Activated T-helper 1 cell treated with anti-CD3 and anti-CD28 coated beads, Interleukin-2, amount 50 U/mL, for 16 hours (primary cell): ENCODE measurements at places on chromosomes 7 and 10.

- DNase-seq, result no peak
Observed at GRCh38 chr7:28395831-28396230, 16.5 kb upstream of the CREB5 start.

- no peak for DNase-seq
Observed at GRCh38 chr10:79381804-79382221, 34.5 kb downstream of the PPIF start.

DNA sequence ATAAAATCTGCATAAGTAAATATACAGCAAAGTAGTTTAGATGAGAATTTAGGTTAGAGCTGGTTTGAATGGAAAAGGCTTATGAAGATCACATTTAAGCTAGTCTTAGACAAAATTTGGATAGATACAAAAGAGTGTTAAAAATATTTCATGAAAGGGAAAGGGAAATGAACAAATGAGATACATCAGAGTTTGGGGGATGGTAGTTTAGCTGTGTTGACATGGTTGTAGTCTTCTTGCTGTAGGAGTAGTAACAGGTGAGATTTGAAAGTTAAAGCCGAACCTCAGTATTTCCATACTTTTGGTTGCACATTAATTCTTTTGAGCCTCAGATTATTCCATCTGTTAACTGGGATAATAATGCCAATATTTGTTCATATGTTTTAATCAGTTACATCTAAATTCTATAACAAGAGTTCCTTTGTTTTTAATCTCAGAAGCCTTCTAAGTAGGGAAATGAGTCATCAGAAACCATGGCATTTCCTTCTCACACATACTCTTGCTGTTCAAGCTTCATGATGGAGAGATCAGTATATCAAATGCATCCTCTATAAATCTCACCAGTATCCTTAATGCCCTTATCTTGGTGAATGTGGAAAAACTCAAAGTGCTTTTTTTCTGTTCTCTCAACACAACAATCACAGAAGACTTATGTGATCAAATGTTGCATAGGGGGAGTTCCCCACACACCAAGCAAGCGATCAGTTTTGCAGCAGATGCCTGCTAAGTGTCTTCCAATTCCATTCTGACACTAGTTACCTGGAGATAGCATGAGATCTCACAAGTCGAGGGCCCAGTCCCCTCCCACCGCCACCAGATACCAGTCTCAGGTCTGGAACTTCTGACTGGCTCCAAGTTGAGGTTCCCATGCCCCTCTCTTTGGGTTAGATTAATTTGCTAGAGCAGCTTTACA lies 84.7 kb downstream of the MAPK8 start:
- no peak for DNase-seq

- no peak for DNase-seq
Observed at GRCh38 chr7:158255558-158255957, 332.1 kb downstream of the PTPRN2 start.

DNA sequence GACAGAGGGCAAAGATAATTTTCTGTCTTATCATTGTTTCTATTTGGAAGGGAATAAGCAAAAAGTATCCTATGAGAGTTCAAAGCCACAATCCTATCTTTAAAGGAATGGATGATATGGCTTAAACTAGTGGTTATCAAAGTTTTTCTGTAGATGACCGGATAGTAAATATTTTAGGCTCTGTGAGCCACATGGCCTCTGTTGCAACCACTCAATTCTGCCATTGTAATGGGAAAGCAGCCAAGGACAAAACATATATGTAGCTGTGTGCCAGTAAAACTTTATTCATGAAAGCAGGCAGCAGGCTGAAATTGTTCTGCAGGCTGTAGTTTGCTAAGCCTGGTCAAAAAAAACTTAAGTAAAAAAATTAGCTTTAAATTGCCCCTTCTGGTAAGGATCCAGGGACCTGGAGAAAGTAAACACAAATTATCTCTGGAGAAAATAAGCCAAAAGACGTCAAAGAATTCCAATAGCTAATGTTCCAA lies 73.3 kb downstream of the THSD7A start:
- no peak for DNase-seq

DNA sequence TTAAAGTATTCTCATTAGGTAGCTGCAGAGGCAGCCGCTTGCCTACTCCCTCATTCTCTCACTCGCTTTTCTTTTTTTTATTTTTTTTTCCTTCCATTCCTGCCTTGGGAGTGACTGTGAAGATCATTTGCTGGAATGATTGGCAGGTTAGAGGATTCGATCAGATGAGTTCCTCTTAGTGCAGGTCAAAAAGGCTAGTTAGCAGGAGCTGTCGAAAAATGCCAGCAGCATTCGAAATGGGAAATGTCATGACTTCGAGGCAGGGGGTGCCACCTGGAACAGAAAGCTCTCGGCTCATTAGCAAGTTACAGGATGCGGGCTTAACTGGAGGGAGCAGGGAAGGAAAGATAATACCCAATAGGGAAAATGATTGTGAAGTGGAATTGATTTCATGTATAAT lies 137.5 kb upstream of the FZD1 start:
- no peak for DNase-seq

DNA sequence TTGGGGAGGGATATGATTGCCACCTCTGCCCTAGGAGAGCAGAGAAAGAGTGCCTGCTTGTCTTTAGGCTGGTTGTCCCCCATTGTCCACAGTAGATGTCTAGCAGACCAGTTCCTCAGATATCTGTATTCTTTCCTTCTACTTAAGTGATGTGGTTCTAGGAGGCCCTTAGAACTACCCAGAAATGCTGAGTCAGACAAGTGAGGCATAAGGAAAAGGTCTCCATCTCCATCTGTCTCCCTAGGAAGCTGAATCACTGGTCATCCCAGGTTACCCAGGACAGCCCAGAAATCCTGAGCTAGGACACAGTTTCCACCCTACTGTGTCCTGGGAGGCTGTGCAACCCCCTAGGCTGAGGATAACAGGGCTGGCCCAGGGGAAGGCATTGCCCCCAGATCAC lies 93.4 kb upstream of the INHBA start:
- DNase-seq, result no peak

DNA sequence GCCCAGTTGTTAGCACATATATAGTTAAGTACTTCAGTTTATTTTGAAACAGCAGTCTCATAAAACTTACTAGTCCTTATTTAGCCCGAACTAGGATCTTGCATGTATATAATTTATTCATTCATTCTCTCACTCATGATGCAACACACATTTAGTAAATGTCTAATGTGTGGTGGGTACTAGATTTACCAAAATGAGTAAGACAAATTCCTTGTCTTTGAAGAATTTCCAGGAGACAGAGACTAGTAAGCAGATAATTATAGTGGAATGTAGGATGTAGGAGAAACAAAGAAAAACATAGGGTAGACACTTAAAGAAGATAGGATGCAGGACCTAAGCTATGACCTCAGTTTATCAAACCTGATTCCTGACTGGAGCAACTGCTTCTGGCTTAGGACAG lies 120.2 kb upstream of the AMPH start:
- DNase-seq, result no peak

DNA sequence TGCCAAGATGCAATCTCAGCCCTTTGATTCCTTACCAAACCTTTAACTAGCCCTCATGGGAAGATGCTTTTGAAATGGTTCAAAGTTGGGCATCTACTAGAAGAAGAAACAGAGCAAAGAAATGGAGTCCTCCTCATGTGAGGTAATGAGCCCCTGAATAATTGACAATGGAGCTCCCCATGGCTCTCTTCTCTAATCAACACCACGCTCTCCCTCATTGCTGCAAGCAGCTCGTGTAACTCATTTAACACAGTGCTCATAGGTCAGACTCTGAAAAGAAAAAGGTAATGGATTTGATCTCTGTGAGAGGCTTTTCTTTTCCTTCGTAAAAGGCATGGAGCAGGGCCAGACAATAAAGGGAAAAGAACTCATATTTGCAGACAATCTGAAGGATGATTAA lies 312.8 kb downstream of the PHTF2 start:
- no peak for DNase-seq

DNA sequence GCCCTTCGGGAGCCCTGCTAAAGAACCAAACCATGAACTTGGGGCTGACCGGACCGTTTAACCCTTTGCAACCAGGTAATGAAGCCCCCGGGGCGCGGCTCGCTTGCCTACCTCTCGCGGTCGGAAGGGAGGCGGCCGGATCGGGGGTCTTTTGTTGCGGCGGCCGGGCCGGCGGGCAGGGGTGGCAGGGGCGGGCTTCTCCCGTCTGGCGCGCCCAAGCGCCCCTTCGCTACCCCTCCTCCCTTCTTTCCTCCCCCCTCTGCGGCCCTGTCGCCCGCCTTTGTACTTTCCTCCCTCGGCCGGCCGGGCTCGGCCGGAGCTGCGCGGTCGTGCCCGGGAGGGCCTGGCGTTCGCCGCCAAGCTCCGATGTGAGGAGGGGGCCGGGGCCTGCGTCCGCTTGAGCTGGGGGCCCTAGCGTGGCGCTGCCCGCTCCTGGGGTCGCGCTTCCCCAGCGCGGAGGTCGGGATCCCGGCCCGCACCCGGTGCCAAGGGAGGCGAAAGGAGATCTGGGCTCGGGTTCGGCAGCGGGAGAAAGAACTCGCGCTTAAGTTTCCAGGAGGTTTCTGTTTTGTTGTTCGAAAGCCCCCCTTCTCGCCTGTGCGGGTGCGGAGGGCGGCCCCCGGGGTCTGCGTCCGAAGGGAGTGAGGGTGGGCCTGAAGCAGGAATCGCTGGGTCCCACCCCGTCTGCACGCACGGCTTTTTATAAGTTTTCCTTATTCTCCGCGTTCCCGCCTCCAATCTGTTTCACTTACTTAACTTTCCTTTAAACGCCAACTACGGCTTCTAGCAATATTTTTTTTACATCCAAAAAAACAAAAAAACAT lies 436.8 kb upstream of the GALNT17 start:
- no peak for DNase-seq

- DNase-seq, result no peak
Observed at GRCh38 chr7:36127075-36127740, 25.8 kb upstream of the EEPD1 start.

DNA sequence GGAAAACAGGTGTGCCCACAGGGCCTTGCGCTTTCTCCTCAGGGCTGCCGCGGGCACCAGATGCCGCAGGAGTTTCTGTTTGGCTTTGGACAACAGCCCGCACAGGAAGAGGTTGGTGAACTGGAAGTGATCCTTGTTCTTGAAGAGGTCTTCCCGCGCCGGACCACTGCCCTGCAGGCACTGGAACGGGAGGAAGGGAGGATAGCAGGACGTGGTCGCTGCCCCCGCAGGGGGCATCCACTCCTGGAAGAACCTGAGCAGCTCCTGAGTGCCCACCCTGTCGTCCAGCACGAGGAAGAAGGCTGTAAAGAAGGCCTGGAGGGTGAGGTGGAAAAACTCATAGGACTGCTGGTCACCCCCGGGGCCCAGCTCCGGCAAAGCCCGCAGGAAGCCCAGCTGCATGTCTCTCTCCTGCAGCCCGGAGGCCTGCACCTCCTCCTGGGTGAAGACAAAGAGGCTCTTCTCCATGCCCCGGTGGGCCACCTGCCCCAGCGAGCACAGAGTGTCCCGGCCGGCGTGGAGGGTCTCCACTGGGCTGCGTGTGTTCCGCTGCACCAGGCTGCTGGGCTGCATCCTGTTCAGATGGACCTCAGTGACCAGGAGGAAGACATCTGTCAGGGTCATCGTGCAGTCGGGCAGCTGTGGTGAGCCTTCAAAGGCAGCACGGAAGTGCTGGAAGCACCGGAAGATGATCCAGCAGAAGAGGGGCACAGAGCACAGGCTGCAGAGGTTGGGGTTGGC lies 26.9 kb downstream of the NOD1 start:
- no peak for DNase-seq

DNA sequence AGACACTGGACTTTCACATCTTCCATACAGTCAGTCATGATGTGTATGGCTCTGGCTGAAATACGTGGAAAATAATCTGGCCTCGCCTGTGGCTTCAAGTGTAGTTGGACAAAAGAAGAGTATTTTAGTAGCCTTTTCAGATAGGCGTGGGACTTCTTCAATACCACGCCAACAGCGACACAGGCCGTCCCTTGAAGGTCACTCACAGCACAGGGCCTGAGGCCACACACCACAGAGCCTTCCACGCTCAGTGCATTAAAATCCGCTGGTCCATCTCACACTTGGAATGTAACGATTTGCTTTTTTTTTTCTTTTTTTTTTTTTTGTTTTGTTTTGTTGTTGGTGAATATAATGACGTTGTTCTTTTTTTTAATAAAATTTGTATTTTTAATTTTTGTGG lies 51.8 kb upstream of the SUN1 start:
- no peak for DNase-seq

- no peak for DNase-seq
Observed at GRCh38 chr10:124095096-124095495, 1.7 kb upstream of the CHST15 start.

DNA sequence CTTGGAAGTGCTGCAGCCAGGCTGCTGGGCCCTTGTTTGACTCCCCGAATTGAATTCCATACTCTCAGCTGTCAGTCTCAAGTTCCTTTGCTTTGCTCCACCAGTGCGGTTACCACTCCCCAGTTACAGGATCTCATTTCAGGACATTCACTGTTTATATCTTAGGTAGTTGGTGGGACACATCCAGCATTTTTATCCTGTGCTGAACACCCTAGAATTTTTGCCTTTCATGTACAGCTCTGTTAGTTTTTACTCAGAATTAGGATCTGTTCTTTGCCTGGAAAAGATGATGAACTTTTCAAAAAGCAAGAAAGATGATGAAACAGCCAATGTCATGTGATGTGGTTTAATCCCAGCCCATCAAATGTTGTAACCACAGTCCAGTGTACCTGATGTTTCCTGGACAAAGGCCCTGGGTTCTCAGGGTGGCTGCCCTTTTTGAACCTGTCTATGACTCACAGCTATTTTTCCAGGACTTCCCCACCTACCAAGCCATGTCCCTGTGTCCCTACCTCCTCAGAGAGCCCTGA lies 149.7 kb downstream of the NOC3L start:
- no peak for DNase-seq

GRCh38 chr7:27148031-27148755 lies 619 bp upstream of the HOXA6 start:
- DNase-seq, result no peak

GRCh38 chr7:116591202-116592040 lies 66.6 kb downstream of the CAV1 start:
- no peak for DNase-seq

- no peak for DNase-seq
Observed at GRCh38 chr7:151856098-151856497, 20.8 kb downstream of the PRKAG2 start.

- DNase-seq, result no peak
Observed at GRCh38 chr7:81776161-81776560, 6.3 kb upstream of the HGF start.

- no peak for DNase-seq
Observed at GRCh38 chr10:27724287-27724686, 21.3 kb downstream of the MKX start.

DNA sequence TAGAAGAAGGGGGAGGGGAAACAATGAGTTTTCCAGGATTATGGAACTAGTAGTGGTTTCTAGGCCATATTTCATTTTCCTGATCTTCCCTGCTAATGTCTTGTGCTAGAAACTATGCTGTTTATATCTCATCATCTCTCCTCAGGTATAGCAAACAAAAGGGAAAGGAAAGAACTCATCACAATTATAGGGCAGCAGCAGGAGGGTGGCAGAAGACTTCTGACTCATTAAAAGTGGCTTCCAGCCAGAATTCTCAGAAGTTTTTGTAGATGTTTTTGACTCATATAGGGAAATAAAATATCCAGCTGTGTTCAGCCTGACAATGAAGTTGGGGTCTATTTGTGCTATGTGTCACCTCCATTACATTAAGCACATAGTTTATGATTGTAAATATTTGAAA lies 6.5 kb downstream of the AHR start:
- DNase-seq, result no peak
